ENCODE measurements at places on chromosomes 16 and 17.
A peak's percentile ranks its signal among the peaks of the same experiment; 100 is the strongest.

DNA sequence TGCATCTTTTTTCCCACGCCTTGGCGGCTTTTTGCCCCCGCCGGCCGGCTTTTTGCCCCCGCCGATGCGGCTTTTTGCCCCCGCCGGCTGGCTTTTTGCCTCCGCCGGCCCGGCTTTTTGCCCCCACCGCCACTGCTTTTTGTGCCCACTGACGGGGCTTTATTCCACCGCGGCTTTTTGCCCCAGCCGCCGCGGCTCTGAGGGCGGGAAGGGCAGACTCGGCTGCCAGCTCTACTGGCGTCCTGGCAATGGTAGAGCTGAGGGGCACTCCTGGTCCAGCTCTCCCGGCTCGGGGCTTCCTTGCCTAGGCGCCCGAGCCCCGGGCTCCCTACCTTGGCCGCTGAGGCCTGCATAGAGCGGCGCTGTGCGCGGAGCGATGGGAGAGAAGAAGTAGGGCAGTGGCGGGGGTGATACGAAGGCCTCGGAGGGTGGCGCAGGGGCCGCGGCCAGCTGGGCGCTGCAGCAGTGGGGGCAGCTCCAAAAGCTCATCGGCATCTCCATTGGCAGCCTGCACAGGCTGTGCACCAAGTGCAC, 591.4 kb downstream of the TP53TG3F start:
- DNase-seq: no peak

DNA sequence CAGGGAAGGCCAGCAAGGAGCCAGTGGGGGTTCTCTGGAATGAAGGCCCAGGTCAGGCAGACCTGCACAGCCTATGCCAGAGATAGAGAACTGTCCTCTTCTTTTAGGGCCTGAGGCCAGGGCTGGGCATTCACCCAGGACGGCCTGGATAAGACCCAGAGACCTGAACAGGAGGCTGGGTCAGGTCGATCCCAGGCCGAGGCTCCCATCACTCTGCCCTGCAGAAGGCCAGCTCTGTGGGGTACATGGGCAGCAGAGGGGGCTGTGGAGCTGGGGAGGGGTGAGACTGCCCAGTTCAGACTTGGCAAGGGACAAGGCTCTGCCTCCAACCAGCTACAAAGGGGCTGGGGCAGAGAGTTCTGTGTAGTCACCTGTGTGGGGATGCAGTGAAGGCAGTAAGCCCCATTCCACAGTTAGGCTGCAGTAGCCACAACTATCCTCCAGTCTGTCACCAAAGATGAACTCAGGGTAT, 14.6 kb downstream of the HSD11B2 start:
- no peak for DNase-seq

DNA sequence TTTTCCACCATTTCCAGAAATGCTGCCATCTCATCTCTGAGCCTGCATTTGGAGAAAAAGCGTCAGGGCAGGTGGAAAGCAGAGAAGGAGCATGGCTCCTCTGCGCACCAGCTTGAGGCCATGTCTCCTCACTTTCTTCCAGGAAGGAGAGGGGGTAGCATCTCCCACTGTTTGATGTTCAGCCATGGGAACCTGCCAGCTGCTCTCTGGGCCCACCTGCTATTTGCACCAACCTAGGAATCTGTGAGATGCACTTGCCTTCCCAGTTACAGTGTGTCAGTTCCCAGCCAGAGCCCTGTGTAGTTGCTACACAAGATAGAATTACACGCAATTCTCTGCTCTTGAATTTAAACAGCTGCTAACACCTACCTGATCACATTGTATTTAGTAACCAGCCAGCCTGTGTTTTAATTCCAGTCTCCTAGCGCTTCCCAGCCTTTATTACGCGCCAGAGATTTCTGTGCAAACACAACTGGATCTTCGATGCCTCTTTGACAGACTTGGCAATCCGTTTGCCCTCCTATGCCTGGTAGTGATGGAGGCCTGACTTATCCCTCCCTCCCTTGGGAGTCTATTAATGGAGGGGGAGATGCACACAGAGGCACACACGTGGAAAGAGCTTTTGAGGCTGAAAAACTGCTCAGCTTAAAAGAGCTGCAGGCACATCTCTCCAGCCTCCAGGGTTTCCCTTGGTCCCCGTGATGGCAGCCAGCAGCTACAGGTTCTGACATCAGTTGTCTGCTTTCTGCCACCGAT, 98.1 kb upstream of the SEC14L1 start:
- DNase-seq: no peak

- DNase-seq: peak; percentile 66
These were observed at the start of gene HID1 for GRCh38 chr17:74972107-74972972. HID1 (minus strand) TSS chr17:74972759; CDS start chr17:74972656, 103 bp downstream.

GRCh38 chr17:20999841-21000532, 42.8 kb downstream of the USP22 start:
- no peak for DNase-seq

GRCh38 chr16:51822471-51822870, 671.4 kb upstream of the SALL1 start:
- DNase-seq: no peak

DNA sequence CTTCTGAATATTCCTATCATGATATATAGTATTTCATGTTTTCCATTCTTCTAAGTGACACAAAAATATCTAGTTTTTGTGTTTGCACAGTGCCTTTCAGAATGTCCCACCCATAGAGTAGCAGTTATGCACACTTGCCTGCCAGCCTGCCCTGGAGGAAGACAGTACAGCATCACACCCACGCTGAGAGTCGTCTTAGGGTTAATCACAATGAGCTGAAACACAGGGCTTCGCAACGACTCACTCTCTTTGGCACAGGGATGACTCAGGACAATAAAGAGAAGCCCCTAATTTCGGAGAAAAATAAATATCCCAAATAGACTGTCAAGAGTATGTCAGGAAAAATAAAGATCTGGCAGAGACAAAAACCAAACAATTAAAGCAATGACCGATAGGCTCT, 11.6 kb upstream of the NDUFAB1 start:
- no peak for DNase-seq

GRCh38 chr17:73232587-73233373, 28.9 kb downstream of the CPSF4L start:
- DNase-seq: no peak

DNA sequence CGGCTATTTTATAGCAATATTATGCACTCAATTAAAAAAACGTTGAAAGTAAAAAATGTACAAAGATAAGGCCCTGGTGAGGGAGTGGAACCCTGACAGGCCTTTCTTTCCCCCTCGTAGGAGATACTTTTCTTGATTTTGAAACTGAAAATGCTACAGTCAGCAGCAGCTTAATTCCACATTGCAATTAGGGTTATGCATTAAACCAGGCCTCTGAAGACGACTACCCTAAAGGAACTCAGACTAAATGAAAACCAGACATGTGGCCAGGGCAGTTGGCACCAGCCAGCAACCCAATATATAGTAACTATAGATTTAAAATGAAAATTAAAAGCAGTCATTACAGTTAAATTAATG, 463.2 kb upstream of the MAF start:
- DNase-seq: no peak

GRCh38 chr17:30232015-30232823, 3.3 kb downstream of the SLC6A4 start:
- DNase-seq: no peak

DNA sequence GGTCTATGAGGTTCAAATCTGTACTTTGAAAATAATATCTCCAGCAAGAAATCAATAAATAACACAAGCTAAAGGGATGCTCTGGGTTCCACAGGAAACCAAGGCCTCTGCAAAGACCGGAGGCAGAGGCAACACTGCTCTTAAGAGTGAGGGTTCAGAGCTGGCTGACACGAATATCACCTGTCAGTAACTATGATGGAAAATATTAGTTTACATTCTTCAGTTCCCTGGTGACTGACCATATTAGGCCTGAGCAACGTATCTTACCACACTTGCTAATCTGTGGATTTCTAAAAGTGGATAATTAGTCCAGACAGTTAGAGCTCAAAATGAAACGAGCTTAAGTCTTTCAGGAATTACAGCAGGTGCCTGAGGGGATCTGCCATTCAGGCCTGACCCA, 459.3 kb downstream of the HS3ST3B1 start:
- no peak for DNase-seq

DNA sequence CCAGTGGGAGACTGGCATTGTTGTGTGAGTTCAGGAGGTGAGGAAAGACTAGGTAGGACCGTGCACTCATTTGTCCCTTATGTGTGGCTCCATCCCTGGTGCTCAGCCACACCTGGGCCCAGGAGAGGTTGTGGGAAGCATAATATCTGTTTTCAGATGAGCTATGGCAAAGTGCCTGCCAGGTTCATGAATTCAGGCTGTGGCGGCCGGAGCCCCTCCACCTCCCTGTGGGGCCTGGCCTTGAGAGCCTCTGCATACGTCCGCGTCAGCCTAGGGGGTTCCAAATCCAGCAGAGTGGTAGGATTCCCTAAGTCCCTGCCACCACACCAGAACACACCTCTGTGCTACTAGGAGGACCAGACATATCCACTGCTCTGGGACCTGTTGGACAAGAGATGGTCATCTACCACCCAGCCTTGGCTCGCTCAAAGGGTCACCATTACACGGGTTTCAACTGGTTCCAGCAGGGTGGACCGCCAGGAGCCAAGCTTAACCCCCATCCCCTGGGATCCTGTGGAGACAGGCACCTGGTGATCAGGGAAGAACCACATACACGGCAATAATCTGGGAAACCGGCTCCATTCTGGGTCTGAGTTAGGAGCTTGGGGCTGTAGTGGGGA, 2.0 kb downstream of the B3GNT9 start:
- no peak for DNase-seq

GRCh38 chr17:63189082-63189481, 223.0 kb downstream of the TANC2 start:
- no peak for DNase-seq

DNA sequence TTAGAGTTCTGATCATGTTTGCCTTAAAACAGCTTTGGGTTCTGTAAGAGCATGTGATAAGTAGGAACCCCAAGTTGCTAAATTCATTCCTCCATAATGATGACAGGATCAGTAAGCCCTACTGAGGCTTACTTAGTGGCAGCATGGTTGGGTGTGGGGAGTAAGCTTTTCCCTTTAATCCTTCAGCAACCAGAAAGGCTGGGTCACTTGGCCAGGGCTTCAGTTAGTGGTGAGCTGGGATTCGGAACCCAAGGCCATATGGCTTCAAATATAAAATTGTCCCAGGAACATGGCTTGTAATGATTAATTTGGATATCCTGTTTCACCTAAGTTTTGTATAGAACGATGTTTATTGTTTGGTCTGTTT, 850 bp downstream of the GINS3 start:
- no peak for DNase-seq

- DNase-seq: no peak
These were observed 336.7 kb upstream of the ZFHX3 start for GRCh38 chr16:73384506-73385089.

All from activated CD4-positive, CD25-positive, alpha-beta regulatory T cell (primary cell).